ENCODE measurements at places on chromosomes 1 and 21. TPM values are rescaled to one million over a fixed set of nuclear protein-coding genes. Genes with fewer than 3 reads are reported as not detected.
A peak's percentile ranks its signal among the peaks of the same experiment; 100 is the strongest.

ANGPTL3 gene
- not detected for total RNA-seq

DNA sequence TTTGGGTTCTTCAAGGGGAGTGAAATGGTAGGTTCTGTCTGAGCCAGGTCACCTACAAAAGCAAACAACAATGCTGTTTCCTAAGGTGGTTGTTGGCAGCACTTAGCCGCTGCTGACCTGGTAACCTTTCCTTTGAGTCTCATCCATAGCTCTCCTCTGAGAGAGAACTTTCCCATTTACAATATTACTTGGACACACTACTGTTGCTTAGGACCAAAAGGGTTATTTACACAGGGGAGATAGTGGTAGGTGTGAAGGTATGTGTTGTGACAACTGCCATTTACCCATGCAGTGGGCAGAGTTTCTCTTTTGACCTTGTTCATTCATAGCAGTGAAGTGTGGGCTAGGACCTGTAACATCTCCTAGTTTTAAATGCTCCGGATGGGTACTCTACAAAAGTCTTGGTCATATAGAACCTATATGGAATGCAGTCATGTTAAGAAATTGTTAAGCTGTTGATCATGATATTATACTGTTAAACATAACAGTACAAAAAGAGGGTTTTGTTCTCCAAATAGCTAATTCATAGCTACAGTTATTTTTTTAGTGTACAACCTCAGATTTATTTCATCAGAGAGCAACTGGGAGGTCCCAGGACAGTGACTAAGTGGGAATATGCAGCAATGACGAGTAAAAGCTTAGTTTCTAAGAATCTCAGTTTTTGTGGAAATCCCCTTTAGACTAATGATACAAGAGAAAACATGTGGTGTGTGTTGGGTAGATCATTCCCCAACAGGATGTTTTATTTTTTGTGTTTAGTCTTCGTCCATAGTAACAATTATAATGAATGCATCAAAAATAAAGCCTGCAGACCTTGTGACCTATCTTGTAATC is 219.7 kb downstream of the NFIA start:
- DNase-seq, result no peak

- DNase-seq, result no peak
Observed at GRCh38 chr1:116879478-116880133, 30.1 kb upstream of the PTGFRN start.

- peak; percentile 92 for DNase-seq
Observed at GRCh38 chr1:244461245-244462071, at the start of gene CATSPERE. TSS of gene CATSPERE (plus strand) at chr1:244461273. CDS start at chr1:244461430, 157 bp downstream.

GRCh38 chr1:235131961-235132360 is 3.3 kb upstream of the TOMM20 start:
- DNase-seq, result no peak

Measured in osteocyte (in vitro differentiated cells).